ENCODE measurements at places on chromosomes 12 and 14. TPM values are rescaled to one million over a fixed set of nuclear protein-coding genes. Genes with fewer than 3 reads are reported as not detected.

GRCh38 chr12:1797991-1798640 lies 22.2 kb upstream of the LRTM2 start:
- no peak for DNase-seq

DNA sequence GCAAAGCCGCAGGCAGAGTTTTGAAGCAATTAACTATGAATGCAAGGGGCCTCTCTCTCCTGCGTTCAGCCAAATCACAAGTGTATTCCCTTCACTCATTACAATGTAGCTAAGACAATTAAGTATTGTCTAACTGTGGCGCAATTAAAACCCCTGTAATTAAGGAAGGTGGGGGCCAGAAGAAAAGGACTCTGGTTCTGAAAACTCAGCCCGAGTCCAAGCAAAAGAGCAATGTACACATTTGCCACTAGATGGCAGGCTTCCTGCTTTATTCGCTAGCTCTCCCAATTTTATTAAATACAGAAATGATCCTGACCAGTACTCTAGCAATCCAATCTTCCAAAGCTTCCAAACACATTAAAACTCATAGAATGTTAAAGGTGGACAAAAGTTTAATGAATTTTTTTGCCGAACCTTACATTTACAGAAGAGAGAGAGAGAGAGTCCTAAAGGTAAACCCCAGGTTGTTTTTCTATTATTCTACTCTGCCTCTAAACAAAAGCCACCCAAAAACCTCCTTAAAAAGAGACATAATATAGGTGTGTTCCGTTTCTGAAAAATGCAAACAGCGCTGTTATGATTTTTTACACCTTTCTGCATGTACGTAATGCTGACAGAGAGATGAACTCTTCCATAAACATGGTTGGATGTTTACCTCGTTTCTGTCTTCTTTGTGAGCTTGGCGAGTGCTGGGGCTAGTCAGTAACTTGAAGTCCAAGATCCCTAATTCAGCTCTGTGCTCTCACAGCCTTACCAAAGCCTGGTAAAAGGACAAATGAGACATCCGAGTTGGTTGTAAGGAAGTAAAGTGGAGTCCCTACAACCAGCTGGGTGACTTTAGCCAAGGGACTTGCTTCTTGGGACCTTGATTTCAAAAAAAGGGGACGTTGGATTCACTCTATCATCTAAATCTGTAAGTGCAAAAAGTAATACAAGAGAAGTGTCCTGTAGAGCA lies 50.9 kb upstream of the VASH1 start:
- DNase-seq, result peak; percentile 46

DNA sequence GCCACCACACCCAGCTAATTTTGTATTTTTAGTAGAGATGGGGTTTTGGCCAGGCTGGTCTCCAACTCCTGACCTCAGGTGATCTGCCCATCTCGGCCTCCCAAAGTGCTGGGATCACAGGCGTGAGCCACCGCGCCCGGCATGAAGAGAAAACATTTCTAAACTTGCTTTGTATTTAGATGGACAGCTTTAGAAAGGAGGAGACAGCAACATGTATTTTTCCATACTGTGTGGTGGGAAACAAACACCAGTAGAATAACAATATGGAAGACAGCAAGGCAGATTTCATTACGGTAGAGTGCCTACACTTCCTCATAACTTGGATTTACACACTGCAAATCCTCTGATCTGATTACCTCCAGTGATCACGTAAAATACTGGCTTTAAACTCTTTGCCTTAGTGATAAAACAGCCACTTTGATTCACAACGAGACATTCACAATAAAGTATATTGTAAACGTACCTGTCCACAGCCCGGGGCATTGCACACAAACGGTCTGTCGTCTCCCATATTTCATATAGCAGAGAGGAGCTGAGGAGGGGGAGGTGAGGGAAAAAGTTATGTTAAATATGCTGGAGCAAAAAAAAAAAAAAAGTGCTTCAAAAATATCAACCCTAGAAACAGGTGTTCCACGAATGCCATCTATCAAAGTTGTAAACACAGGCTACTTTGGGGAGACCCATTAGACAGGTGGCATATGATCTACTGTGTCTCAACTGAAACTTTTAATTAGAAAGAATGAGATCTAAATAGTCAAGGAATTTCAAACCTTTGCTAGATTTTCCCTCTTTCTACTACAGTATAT lies 25.5 kb downstream of the ATF7 start:
- no peak for DNase-seq

The PPP4R4 gene
- total RNA-seq, result 4.6 TPM

GRCh38 chr12:56374726-56375597 lies 12.3 kb upstream of the APOF start:
- DNase-seq, result no peak

The LHX5 gene
- total RNA-seq, result not detected

The COX8C gene
- total RNA-seq, result not detected

DNA sequence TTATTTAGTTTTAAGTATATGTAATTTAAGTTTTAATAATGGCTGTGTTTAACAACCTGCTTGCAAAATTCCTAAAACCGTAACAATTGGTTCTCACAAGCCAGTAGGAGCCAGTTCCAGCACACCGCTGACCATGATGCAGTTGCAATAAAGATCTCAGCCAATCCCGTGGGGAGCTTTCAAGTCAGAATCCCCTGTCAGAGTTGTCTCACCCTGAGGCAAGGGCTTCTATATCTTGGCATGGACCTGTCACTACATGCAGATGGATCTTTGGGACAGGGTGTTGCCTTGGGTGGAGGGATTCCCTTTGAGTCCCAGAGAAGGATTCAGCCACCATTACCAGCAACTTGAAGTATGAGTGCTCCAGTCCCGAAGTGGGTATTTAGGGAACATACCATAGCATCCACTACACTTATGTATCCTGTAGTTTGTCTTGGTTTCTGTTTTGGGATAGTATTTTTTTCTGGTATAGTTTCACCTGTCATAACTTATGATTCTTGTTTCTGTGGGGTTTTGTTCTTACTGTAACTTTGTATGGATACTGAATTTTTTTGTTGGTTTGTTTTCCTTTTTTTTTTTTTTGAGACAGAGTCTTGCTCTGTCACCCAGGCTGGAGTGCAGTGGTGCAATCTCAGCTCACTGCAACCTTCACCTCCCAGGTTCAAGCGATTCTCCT lies 30.1 kb upstream of the LIMA1 start:
- DNase-seq, result no peak

- DNase-seq, result no peak
Observed at GRCh38 chr12:77540097-77540496, 290.6 kb upstream of the NAV3 start.

DNA sequence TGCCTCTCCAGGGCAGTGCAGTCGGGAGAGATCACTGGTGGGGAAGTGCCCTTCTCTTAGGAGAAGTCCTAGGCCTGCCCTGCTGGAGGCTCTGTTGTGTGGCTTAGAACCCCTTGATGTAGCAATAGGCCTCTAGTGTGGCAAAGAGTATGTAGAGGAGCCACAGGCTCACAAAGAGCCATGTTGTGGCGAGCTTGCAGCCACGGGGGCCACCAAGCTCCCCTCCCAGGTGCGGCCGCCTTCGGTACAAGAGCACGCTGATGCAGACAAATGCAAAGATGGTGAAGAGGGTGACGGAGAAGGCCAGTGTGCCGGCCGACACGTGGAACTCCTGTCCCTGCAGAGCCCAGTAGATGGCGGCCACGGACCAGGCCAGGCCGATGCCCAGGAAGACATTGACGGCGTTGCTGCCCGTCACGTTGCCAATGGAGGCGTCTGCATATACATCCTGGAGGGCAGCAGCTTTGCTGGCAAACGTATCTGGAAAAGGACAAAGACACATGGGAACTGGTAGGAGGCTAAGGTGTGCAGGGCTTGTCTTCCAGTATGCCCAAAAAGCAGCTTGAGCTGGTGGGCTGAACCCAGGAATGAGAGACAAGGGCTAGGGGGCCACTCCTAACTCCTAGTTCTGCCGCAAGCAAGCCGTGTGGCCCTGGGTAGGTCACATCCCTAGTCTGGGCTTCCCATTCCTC lies 142.8 kb downstream of the SLC8A3 start:
- DNase-seq, result no peak

DNA sequence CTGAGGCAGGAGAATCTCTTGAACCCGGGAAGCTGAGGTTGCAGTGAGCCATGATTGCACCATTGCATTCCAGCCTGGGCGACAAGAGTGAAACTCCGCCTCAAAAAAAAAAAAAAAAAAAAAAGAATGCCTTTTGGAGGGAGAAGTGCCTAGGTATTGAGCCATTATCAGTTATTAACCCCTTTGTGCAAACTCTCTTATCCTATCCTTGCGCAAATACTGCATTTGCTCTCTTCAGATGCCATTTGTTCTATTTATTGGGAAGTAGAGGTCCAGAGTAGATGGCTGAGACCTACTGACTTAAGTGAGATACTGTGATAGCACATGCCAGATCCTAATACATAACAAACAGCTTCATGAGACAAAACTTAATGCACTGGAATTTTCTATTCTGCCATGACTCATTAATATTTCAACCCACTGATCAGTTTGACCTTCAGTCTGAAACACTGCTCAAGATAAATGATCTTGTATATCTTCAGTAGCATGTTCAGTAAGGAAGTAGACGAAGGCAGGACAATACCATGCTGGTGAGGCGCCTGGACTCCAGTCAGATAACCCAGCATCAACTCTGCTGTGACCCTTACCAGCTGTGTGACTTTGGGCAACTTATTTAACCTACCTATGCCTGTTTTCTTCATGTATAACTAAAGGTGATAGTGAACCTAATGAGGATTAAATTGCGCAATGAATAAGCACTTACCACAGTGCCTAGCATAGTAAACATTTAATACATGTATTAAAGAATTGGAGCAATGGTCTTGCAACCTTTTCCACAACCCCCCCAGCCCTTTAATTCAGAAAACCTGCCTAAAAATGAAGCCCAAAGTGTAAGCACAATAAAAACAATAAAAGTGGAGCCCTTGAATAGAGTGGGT lies 5.7 kb upstream of the DNAAF2 start:
- DNase-seq, result no peak

DNA sequence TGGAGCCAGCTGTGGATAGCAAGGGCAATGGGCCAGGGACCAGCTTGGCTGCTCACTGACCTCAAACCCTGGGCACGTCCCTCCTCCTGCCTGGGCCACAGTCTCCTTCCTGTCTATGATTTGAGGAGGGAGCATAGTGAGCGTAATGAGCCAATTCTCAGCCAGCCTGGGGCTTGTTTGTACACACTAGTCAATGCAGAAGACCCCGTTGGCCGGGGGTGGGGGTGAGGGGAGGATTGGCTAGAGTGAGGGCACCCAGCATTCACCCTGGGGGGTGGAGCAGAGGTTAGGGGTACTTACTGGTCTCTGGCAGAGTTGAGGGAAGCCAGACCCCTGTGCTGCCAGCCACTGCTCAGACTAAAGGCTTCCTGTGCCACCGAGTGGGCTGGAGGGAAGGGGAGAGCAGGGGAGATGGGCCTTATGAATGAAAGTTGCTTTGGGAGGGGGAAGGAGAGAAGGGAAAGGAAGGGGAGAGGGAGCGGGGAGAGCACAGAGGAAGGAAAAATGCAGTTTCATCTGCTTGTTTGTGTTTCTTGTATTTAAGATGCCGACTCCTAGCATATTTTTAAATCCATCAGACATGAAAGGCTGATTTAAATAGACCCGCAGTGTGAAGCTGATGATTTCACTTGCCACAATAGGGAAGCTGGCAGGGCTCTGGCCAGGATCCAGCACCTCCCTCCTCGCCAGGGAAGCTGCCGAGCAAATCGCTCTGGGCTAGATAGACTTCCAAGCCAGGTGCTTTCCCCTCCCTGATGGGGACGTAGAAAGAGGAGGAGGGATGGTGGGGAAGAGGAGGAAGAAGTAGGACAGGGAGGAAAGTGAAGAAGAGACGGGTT lies 114.0 kb downstream of the PRMT8 start:
- DNase-seq, result no peak

The AQP2 gene
- total RNA-seq, result not detected

The SSTR1 gene
- 1.1 TPM for total RNA-seq

DNA sequence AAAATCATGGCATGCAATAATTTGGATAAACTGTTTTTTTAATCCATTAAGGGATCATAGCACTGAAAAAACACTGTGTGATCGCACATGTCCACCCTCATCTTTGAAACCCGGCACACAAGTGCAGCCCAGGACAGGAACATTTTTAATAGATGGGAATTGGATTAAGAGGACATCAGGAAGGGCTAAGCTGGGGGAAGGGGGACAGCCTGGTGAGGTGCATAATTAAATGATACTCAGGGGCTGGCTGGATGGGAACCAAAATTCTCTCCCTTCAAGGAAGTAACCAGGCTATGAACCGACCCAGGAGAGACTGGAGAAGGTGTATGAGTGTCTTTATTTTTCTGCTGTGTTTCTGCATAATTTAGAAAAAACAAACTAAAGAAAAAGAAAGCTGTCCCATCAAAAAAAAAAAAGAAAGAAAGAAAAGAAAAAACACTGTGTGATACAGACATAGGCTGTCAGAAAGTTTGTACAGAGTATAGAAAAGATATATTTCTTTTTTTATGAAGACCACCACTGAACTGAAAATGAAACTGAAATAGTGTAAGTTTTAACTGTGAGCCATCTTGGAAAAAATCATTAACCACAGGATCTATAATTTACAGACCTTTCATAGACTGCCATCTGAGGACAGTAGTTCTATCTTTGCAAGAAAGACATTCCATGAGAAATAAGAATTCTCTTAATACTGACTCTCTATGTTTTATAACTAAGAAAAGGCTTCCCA lies 75.1 kb upstream of the SLC38A4 start:
- no peak for DNase-seq

The ACSS3 gene
- 78.3 TPM for total RNA-seq

GRCh38 chr14:99231850-99232713 lies 39.9 kb downstream of the BCL11B start:
- no peak for DNase-seq

The CACNA2D4 gene
- total RNA-seq, result 16.2 TPM

The SPPL3 gene
- 28.0 TPM for total RNA-seq

DNA sequence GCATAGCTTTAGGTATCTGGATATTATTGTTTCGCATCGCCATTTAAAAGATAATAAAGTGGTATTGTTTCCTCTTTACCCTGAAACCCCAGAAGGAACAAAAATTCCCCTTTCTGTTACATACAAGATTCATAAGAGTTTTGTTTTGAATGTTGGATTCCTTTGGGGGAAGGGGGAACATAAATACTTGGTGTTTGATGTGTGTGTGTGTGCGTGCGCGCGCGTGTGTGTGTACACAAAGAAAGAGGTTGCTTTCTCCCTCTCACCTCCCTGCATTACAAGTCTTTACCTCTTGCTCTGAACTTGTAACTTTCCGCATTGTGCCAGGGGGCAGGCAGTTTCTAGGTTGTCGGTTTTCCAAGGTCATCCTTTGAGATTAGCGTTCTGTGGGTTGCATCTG lies 76.4 kb downstream of the GPATCH2L start:
- no peak for DNase-seq

The FERMT2 gene
- 165 TPM for total RNA-seq

GRCh38 chr12:19799895-19800602 lies 360.8 kb downstream of the AEBP2 start:
- no peak for DNase-seq

The CIROP gene
- not detected for total RNA-seq

The TAS2R14 gene
- 6.3 TPM for total RNA-seq

DNA sequence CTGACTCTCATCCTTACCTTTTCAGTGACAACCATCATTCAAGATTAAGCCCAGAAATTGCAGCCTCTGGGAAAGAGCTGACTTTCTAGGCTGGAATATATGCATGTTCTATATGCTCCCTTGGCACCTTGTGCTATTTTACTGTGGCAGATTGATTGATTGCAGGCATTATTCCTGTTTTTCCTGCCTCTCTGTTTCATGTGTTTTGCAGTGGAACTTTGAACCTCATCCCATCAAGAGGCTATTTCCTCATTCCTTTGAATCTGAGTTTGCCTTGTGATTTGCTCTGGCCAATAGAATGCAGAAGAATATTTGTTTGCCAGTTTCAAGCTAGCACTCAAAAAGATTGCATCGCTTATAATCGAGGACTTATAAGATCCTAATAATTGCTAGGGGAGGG lies 174.8 kb upstream of the DCN start:
- DNase-seq, result no peak
